ENCODE measurements at places on chromosomes 3 and 15. TPM values are rescaled to one million over a fixed set of nuclear protein-coding genes. Genes with fewer than 3 reads are reported as not detected.

DNA sequence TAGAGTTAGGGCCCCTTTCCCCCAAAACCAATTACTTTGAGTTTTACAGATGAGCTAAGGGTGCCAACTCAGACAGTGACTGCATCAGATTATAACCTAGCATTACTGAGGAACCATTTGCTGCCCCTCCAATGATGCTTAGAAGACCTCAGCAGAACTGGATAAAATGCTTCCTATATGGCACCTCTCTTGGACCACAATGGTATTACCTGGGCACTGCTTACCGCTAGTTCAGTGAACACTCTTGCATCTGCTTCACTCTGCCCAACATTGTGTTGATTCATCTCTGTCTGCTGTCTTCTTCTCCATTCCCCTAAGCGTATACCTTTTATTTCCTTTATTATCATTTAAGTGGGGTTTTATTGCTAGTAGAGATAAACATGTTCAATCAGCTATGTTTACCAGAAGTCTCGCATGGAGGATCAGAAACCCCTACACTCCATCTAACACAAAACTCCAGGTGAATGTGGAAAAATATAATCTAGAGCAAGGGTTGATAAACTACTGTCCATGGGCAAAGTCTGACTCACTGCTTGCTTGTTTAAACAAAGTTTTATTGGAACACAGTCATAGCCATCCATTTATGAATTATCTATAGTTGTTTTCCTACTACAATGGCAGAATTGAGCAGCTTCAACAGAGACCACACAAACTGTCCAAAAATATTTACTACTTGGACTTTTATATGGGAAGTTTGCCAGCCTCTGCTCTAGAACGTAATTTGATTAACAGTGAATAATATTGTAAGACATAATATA is 100.2 kb upstream of the PTX3 start:
- DNase-seq: no peak
- no peaks in the 10 kb centered on the region for H3K27me3 ChIP-seq
- H3K27ac ChIP-seq: no peak overlapping the region
- H3K4me1 ChIP-seq: no peaks in the 10 kb centered on the region
- no peak overlapping the region for H3K4me3 ChIP-seq

- no peak overlapping the region for H3K27ac ChIP-seq
- H3K36me3 ChIP-seq: no peaks in the 10 kb centered on the region
- no peak for DNase-seq
- H3K27me3 ChIP-seq: peaks cover 4% of the 10 kb centered on the region
- no peaks in the 10 kb centered on the region for H3K4me1 ChIP-seq
Observed at GRCh38 chr3:181567311-181568075, 144.2 kb upstream of the SOX2 start.

GRCh38 chr15:82875411-82876003 is 66.1 kb downstream of the WHAMM start:
- H3K27me3 ChIP-seq: no peaks in the 10 kb centered on the region
- DNase-seq: no peak
- H3K4me3 ChIP-seq: no peak overlapping the region
- H3K4me1 ChIP-seq: peaks cover 26% of the 10 kb centered on the region
- H3K36me3 ChIP-seq: no peaks in the 10 kb centered on the region

DNA sequence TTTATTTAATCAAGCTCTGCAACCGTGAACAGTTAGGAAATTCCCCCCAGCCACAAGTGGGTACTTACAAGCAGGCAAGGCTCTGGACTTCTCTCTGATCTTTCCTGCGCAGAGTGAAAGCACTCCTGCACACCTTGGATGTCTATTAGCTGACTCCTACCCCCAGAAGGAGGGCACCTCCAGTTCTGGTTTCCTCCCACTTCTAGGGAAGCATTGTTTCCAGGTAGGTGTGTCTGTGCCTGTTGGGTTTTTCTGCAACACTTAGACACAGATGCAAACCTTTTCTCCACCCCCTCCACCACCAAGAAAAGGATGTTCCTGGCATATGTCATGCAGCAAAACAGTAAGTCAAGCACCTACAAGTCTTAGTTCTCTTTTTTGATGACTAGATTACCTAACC is at the start of gene ZBED2:
Gene ZBED2 (minus strand): TSS at position 115 of the 400 bp plus-strand sequence. CDS start 1,145 bp downstream, outside the sequence.
- H3K27me3 ChIP-seq: peaks cover 28% of the 10 kb centered on the region
- no peaks in the 10 kb centered on the region for H3K36me3 ChIP-seq
- no peaks in the 10 kb centered on the region for H3K4me1 ChIP-seq
- H3K4me3 ChIP-seq: no peak within 1 kb of the TSS
- no peak within 1 kb of the TSS for H3K27ac ChIP-seq
- DNase-seq: no peak

DNA sequence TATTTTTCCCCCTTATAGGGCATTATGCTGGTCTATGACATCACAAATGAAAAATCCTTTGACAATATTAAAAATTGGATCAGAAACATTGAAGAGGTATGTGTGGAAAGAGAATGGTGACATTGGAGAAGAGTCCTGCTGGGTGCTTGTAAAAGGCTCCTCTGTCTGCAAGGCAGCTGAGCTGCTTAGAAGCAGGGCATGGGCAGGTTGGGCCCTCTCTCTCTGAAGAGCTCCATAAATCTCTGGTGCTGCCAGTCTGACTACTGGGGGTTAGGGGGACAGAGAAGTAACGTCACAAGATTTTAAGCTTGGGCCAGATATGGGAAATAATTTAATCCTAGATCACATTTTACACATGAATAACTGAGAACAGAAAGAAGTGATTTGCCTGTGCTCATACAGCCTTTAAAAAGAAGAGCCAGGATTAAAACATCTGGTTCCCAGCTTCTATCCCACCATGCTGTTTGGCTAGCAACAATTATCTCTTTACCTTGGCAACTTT is 21.9 kb upstream of the APH1B start:
- no peak overlapping the region for H3K27ac ChIP-seq
- no peak for DNase-seq
- H3K36me3 ChIP-seq: peaks cover 33% of the 10 kb centered on the region
- H3K27me3 ChIP-seq: no peaks in the 10 kb centered on the region
- H3K4me1 ChIP-seq: no peaks in the 10 kb centered on the region

NEO1 gene
- 9.0 TPM for total RNA-seq
